ENCODE measurements at places on chromosomes 4 and X. TPM values are rescaled to one million over a fixed set of nuclear protein-coding genes. Genes with fewer than 3 reads are reported as not detected.

Gene KIAA1210
- not detected for total RNA-seq

Gene BMX
- 0.71 TPM for total RNA-seq

Gene FAM13A
- total RNA-seq, result 16.7 TPM

Gene HPSE
- total RNA-seq, result 2.9 TPM

GRCh38 chrX:53249408-53250042 lies 24.5 kb upstream of the KDM5C start:
- DNase-seq, result no peak

Data from Caki2 (cell line).